ENCODE measurements at places on chromosomes 12 and 14. TPM values are rescaled to one million over a fixed set of nuclear protein-coding genes. Genes with fewer than 3 reads are reported as not detected.
A peak's percentile ranks its signal among the peaks of the same experiment; 100 is the strongest.

DNA sequence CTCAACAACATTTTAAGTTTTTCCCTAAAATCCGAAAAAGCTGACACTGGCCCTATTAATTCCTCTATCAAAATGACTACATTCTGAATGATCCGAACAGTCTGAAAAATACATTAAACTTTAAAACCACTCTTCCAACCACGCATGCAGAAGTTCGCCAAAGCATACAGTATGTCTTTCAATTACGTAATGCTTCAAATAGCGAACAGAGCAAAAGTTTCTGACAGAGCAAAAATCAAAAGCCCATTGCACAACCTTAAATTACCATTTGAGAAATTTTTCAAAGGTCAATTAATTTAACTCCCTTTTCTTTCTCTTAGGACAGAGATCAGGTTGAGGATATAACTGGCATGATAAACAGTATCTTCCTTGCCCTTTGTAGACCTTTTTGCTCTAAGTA, 33.2 kb downstream of the LRIG3 start:
- DNase-seq: peak; percentile 21

The SCN8A gene
- 1.4 TPM for polyA plus RNA-seq

GRCh38 chr14:60845523-60845922, 111.0 kb downstream of the MNAT1 start:
- DNase-seq: no peak

GRCh38 chr12:4039931-4040330, 166.7 kb upstream of the PARP11 start:
- DNase-seq: no peak

DNA sequence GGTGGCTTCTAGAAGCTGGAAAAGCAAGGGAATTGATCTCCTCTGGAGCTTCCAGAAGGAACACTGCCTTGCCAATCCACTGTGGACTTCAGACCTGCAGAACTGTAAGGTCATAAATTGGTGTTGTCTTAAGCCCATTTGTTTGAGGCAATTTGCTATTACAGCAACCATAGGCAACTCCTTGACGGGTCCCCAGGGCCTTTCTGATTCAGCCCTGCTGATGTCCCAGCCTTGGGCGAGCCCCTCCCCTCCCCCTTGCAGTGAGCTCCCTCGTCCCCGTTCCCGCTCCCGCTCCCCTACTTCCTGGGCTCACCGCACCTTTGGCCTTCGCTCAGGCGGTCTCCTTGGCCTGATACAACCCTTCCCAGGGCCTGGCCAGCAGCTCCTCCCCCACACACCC, 18.9 kb upstream of the DIO3 start:
- DNase-seq: peak; percentile 95

DNA sequence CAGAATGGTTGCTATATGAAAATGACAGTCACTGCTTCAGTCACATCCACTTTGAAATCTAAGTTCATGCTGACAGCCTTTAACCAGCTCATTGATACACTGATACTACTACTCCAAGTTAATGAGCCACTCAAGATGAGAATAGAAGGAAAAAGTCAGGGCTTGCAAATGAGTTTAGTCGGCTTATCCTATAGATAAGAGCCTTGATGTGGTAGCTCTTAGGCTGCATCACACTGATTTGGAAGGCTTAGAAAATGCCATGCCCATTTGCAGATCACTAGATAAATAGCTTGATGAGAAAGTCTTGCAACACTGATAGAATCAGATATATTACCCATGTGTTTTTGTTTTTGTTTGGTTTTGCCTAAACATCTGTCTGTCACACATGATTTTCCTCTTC, 251.4 kb upstream of the ATXN7L3B start:
- DNase-seq: no peak

DNA sequence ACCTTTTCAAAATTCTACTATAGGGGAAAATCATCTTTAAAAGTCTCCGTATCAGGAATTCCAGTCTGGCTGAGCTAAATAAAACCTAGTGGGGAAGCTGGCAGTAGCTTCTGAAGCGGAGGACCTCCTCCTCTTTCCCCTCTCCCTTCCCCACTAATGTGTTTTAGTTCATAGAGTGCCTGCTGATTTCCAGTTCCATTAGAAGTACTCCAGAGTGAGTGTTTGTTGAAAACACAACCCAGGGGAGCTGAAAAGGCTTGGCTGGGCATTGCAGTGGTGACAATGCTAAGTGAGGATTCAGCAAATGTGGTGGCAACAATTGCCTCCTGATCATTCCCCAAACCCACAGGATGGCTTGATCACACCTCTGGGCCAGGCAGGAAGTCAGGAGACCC, 144.2 kb upstream of the FRMD6 start:
- DNase-seq: no peak

DNA sequence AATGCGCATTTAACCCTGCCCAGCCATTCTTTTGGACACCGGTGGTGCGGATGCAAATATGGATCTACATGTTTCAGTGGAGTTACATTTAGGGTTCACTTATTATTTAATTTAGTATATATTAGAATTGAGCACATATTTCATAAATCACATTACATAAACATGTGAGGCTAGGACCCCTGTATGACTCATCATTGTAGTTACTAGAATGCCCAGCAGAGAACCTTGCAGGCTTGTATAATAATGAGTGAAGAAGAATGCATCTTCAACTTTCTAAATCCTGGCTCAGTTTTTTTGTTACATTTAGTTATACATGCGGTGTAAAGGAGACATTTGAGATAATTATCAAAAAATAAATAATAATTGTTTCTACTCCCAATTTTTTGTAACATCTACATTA, 369.0 kb downstream of the ATP23 start:
- DNase-seq: no peak

- no peak for DNase-seq
These were observed 80.3 kb upstream of the SSTR1 start for GRCh38 chr14:38127356-38127755.

The VRTN gene
- polyA plus RNA-seq: 0.69 TPM
